Stimulated activated CD4-positive, alpha-beta T cell treated with anti-CD3 and anti-CD28 coated beads, Interleukin-2, amount 100 ng/mL, for 24 hours (primary cell): ENCODE measurements at places on chromosomes 7 and 10.
A peak's percentile ranks its signal among the peaks of the same experiment; 100 is the strongest.

DNA sequence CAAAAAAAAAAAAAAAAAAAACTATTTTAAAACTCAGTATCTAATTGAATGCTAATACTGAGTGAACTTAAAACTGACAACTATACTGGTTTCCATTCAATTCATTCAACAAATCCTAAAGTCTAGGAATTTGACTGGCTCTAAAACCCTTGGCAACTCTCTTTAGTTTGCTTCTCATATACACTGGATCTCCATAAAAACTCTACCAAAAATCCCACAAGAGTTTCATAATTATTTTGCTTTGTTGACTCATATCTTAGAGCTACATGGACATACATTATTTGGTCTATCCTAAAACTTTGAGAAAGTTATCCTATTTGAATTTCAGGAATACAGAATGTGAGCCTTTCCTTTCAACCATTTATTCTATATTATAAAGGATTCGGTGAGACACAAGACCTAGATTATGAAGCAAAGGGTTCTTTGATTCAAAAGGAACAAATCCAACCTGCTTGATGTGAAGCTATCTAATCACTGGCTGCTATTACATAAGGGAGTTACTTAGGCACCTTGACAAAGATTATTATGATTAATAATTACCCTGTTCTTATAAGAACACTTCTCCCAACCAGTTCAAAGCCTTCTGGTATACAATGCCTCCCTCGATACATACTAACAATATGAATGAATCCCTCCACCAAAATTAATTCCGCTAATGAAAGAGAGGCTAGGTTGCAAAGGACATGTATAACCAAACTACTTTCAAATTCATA, 15.8 kb upstream of the KMT2E start:
- no peak for DNase-seq

DNA sequence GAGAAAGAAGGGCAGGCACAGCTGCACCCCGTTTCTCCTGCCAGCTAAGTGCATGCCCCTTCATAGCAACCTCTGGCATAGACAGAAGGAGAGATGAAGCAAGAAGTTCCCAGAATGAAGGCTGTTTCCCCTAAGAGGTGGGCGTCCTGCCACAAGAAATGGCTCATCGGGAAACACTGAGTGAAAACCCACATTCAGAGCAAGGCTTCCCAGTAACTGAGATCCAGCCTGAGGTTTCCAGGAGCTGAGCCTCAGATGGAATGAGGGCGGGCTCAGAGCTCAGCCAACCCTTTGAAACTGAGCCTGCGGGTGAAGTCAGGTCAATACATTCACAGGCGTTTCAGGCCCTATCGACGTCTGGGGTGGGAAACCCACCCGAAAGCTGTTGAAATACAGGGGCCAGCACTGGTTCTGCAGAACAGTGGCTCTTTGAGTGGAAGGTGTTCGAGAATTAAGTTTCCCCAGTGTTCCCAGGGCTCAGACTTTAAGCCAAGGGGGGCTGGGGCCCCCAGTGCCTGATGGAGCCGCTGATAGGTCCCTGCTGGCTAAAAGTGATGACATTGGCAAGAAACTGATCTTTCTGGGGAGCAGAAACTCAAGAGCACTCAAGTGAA, 510.2 kb downstream of the RPS24 start:
- DNase-seq = no peak

GRCh38 chr10:6296828-6297251, 94.1 kb downstream of the PFKFB3 start:
- DNase-seq = no peak

GRCh38 chr10:29455095-29455494, 166.2 kb downstream of the LYZL1 start:
- DNase-seq = no peak

- no peak for DNase-seq
Measured at GRCh38 chr7:42240416-42240815, 3.4 kb upstream of the GLI3 start.

- DNase-seq = no peak
Measured at GRCh38 chr7:129493555-129493954, 8.8 kb upstream of the SMKR1 start.

DNA sequence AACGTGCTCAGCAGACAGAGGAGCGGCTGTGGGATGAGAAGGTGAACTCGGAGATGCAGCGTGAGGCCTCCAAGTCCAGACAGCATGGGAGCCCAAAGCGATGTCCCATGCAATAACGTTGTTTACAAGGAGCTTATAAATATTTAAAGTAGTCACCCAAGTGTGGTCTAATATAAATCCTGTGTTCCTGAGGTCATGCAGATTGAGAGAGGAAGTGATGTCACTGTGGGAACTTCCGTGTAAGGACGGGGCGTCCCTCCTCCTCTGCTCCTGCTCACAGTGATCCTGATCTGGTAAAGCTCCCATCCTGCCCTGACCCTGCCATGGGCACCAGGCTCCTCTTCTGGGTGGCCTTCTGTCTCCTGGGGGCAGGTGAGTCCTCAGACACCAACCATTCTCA, 94.7 kb upstream of the PRSS58 start:
- peak; percentile 26 for DNase-seq

GRCh38 chr10:70130878-70131559, 1.6 kb downstream of the AIFM2 start:
- no peak for DNase-seq

- DNase-seq = no peak
Measured at GRCh38 chr10:15027741-15028140, 16.0 kb upstream of the OLAH start.

DNA sequence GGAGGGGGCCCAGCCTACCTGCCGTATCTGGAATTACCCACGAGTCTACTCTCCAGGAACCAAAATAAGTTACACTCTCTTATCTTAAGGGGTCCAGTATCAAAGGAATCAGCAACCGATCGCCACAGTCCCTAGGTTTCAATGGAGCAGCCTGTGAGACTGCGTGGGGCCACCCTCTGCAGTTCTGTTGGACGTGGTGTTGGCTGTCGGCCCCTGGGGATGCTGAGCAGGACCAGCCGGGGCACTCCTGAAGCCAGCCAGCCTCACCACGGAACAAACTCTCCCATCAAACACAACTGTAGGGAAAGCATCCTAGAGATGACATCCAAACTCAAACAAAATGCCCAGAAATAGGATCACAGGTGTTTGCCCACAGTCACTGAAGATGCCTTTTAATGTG, 25.5 kb upstream of the ABLIM1 start:
- DNase-seq = no peak

DNA sequence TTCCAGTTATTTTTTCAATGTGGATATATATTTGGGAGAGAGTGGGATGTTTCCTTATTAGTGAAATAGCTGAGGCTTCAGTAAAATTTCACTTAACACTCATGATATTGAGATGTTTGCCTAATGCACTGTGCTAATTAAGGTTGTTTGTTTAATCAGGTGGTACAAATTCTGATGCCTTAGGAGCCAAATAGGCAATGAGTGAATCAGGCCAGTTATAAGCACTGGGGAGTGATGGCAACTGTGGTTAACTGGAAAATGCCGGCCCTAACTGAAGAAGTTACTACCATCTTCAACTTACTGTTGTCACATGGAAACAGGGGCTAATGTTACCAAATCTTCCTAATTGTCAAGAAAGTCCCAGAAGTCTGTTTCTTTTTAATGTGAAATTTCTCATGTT, 32.0 kb downstream of the VCL start:
- no peak for DNase-seq
